ENCODE measurements at places on chromosomes 5 and 9.
A peak's percentile ranks its signal among the peaks of the same experiment; 100 is the strongest.

GRCh38 chr9:104905153-104905901 is 22.6 kb downstream of the ABCA1 start:
- DNase-seq = no peak

DNA sequence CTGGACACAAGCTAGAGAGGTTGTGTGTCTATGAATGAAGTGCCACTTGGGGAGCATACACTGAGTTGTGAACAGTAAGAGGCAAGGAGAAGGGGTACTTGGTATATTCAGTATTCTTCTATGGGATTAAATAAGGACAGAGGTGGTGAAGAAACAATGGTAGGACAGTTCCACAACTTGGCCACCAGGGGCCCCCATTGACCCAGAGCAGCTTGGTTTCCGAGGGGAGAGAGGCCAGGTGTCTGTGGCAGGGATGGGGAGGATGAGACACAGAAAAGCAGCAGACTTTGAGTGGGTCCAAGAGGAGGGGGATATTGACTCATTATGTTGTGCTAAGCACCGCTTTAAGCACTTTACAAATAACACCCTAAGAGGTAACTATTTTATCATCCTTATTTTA is 220.6 kb downstream of the MELK start:
- peak; percentile 4 for DNase-seq

DNA sequence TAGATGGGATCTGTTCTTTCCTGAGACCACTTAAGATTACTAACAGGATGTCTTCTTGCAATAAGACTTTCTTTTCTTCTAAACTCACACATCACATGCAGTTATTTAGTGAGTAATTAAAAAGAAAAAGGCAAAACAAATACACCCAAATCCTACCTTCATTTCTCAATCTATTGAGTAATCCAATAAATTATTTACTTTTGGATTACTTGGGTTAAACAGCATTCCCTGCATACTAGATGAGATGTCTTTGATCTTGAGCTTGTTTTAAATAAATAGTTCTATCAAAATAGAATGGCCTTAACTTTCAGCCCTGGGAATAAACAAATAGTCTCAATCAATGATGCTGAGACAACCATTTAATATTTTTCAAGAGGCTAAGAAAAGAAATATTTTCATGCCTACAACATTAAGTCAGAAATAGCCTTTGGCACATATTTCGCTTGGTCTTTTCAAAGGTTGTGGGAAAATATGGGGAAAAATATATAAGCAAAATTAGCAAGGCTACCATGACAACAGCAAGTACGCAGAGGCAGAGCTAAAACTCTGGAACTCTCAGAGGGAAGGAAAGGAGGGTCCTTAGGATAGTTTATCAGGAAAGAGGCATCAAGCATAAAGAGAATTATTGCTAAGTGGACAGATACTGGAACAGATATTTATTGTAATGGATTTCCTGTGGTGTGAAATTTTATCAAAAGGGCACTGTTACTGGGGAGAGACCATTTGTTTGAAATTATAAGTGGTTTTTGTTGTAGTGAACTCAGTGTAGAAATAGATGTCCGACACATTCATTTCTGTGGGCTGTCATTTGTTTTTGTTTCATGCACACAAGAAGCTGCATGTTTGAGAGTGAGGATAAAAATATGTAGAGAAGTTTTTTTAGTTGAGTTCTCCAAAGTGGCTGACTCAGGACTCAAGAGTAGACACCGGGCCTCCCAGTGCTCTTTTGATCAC is 70.2 kb upstream of the CDH6 start:
- no peak for DNase-seq

DNA sequence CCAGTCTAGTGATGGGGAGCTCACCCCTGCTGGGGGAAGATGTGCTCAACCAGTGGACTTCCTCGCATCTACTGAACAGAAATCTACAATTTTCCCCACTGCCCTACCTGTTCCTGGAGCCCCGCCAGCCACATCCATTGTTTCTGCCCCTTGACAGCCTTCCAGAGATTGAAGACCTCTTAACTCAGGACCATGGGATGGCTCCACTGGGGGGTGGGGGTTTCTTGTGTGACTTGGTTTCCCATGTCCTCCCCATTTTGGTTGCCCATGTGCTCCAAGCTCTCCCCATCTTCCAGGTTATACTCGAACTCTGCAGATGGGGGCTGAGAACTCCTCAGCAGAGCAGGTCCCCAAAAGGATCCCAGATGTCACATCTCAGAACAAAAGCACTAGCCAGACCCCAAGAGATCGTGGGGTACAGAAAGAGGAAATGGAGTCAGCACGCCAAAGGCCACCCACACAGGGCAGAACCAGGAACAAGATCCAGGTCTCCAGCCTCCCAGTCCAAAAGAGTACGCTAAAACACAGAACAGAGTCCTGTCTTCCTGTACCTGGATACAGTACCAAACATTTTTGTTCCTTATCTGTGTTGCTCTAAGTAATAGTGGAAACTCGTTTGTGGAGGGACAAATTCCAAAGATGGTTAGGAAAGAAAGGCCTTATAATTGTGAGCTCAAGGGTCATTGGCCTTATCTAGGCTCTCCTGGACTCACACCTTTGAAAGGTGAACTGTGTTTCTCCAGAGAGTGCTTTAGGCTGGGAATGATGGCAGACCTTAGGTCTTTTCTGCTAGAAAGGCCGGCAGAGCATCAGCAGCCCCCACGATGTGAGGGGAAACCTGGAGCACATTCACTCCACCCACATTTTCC is 15.8 kb downstream of the CORO2A start:
- DNase-seq = no peak

DNA sequence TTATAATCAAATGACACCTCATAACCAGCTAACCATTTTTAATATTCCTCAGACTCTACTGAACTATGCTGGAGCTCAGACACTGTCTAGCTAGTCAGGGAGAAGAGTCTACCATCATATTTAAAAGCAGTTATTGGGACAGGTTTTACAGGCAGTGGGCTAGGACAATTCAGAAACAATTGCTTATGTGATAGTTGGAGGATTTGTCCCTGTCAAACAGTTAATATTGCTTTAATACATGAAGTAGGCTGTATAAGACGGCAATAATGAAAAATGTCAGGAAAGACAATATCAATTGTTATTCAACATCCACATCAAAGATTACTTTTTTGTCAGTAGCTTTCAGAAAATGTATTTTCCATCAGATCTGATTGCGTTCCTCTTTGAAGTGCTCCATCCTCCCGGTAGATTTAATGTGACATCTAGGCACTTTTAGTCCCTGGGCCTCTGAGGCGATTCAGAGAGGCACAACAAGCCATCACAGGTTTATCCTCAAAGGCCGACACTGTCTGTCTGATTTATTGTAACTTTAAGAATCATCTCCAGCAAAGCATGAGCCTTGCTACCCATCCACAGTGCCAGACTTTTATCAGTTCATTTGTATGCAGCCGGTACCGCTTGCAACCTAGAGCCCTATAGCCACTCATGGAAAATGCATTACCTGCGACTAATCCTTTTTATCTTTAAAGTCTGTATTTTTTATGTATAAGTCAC is 152.2 kb downstream of the PSAT1 start:
- DNase-seq = no peak

- DNase-seq = no peak
Measured at GRCh38 chr5:135694012-135694411, 115.2 kb upstream of the CXCL14 start.

GRCh38 chr5:139565411-139566305 is 4.5 kb downstream of the UBE2D2 start:
- peak; percentile 17 for DNase-seq

GRCh38 chr9:127578952-127579853 is 32.9 kb upstream of the STXBP1 start:
- DNase-seq = peak; percentile 82

DNA sequence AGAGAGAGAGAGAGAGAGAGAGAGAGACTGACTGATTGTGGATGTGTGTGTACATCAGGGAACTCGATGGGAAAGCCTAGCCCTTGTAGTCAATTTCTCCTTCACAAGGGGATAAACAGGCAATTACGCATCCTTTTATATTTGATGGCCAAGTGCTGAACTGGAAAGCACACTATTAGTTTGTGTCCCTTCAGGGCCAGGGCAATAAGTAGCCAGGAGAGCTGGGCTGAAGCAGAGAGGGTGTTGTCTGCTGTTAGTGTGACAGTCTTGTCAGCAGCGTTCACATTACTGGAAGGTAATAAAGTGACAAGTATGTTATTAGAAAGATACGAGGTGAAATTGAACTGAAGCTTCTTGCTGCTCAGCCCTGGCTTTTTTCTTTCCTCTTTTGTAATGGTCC is 457.7 kb downstream of the BNC2 start:
- no peak for DNase-seq

- no peak for DNase-seq
Measured at GRCh38 chr5:154732212-154732611, 23.0 kb upstream of the LARP1 start.

- DNase-seq = no peak
Measured at GRCh38 chr9:89730715-89731114, 125.9 kb downstream of the GADD45G start.

- DNase-seq = no peak
Measured at GRCh38 chr9:13358128-13358527, 78.6 kb upstream of the MPDZ start.

DNA sequence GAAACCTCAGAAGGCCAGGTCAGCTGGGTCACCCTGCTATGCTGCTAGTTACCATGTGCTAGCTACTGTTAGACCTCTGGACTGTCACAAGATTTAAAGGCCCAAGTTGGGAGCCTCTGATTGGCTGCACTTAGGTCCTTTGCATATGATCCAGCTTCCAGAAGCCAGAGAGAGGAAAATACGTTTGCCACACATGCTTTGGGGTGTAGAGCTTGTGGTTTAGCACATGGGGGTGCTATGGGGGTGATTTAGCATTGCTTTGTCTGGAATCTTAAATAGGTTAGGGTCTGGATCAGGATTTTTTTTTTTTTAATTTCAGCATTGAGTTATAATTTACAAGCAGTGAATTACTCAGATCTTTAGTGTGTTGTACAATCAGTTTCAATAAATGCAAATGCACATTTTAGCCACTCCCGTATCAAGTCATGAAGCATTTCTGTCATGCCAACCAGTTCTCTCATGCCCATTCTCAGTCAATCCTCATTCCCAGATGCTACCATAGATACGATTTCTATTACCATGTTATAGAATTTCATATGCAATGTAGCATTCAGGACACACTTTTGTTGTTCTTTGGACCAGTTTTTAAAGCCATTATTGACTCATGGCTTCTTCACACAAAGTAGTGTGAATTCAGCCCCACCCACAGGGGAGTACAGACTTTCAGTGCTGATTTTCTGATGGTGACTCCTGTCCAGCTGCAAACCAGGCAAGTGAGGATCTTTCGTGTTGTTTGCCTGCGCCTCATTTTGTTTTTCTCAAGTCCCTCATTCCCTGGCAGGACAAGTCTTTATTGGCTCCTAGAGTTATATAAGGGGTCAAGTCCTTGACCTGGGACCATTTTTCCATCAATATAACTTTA is 250.4 kb downstream of the LRRC70 start:
- no peak for DNase-seq

- no peak for DNase-seq
Measured at GRCh38 chr9:136304981-136305380, 1.1 kb upstream of the CCDC187 start.

- DNase-seq = no peak
Measured at GRCh38 chr9:37107701-37108100, 12.7 kb upstream of the ZCCHC7 start.

DNA sequence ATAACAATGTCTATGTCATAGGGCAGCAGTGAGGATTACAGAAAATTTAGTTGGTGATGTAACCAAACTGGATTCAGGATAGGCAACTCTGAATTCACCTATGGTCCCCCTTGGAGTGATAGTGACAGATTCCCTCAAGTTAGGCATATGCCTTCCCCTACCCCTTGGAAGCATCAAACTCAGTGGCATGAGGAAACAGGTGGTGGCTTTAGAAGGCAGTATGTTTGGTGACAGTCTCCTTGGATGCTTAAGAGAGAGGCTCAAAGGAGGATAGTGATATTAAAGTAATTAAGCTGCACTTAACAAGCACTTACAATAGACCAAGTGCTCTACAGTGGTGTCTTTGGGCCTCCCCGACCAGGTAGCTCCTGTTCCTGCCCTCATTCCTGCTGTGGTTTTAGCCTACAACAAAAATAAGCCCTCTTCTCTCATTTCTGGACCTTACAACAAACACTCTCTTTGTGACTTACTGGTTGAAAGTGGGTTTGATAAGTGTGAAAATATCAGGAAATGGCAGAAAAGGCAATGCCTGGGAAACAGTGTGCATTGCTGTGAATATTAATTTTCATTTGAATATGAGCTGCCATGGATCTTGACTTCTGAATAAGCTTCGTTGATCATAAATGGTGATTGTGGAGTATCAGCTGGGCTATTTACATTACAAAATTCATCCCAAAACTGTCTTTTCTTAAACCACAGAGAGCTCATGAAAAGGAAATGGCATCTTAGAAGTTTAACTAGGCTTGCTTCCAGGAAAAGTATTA is 29.2 kb downstream of the NR4A3 start:
- no peak for DNase-seq

GRCh38 chr5:88644676-88645075 is 238.3 kb downstream of the MEF2C start:
- DNase-seq = no peak

- no peak for DNase-seq
Measured at GRCh38 chr5:115686738-115687074, 60.9 kb upstream of the TMED7 start.

- DNase-seq = no peak
Measured at GRCh38 chr9:70618784-70619183, 204.3 kb upstream of the KLF9 start.

DNA sequence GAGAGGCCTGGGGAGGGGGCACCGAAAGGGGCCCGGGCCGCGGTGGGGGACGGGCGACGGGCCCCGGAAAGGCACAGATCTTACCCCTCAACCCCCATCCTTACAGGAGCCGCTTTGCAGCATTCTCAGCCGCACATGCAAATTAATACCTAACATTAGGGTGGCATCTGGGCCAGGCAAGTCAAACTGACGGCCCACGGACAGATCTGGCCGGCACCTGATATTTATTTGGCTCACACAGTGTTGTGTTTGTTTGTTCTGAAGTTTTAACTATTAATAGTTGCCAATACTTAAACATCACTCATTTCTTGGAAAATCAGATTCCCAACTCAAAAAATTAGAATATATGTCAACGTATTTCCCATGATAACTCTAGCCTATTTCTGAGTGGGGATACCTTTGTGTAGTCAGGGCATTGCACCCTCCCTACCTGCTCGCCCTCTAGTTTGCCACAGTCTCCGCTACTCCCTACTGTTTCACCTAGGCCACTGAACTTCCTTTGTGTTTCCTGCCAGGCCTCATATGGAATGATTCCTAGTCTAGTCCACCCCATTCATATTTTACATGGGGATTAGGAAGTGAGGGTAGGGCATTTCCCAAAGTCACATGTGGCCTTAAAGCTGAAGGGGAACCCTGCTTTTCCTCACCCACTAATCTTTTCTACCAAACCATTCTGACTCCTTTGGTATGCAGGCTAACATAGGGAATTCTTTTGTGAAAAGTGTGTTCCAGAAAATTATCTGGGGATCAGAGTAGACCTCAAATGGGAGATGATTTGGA is 71.9 kb upstream of the LARP1 start:
- no peak for DNase-seq

DNA sequence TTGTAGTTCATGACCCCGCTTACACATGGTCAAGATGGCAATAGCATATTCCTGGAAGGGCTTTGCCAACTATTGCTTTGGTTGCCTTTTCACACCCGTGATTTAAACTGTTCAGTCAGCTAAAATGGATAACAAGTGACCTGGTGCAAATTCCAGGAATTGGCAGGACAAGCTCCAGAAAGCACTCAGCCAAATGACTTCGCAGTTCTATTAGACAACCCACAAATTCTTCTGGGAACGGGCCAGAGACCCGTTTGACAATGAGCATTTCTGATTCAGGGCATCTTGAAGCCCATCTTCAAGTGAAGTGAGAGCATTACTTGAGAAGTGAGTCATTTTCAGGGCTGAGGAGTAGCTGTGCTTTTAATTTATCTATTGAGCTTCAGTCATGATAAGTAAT is 165.0 kb downstream of the DROSHA start:
- no peak for DNase-seq

- DNase-seq = no peak
Measured at GRCh38 chr5:113281194-113281593, 153.6 kb downstream of the TSSK1B start.

Measured in stimulated activated CD4-positive, alpha-beta T cell treated with anti-CD3 and anti-CD28 coated beads, Interleukin-1b, Interleukin-23, amount 100 ng/mL, for 48 hours (primary cell).